ENCODE measurements at places on chromosomes 3 and 15.

- DNase-seq = no peak
Observed at GRCh38 chr3:149655826-149656574, 1.8 kb downstream of the WWTR1 start.

DNA sequence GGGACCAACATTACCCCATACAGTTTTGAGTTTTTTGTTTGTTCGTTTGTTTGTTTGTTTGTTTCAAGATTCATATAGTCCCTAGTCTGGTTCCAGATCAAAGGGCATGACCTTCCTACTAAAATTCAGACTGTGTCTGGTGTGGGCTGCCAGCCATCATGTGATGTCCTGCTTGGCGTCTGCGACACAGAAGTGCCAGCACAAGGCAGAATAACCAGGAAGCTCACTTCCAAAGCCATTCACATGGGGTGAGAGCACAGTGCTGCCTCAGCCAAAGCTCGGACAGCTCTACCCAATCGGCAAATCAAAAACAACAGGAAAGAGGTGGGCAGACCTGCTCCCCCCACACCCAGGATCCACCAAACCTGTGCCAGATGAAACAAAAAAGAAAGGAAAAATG, 142.6 kb upstream of the THBS1 start:
- DNase-seq = no peak

- no peak for DNase-seq
Observed at GRCh38 chr15:78085928-78086327, 6.4 kb upstream of the SH2D7 start.

DNA sequence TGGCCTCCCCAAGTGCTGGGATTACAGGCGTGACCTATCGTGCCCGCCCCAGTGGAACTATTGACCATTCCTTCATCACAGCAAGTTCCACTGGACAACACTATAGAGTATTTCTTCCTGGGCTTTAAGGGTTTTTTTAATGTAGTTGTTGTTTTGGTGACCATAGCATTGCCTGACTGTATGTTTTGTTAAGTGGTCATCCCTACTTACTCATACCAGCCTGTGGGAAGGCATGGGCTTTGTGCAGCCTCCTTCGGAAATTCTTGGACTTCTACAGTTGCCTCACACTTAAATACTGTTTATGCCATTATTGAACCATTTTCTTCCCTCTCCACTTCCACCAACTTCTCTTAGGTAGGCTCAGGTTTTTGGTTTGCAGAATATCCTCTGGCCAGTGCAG, 19.9 kb upstream of the ALPK3 start:
- DNase-seq = no peak

DNA sequence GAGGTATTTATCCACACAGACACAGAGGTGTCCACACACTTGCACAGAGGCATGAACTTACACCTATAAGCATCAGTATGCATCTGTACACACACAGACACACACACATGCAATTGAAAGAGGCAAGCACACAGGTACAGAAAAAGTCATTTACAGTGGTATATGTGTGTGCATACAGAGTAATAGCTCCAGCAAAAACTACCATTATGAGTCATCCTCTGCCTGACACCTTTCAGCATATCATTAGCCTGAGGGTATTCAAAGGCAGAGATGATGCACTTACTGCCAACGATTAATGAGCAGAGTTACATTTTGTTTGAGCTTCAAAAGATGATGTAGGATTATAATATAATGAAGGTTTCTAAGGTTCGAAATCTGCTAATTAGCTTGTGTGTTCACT, 100.3 kb upstream of the TPRG1 start:
- no peak for DNase-seq

- no peak for DNase-seq
Observed at GRCh38 chr3:10927551-10927950, 65.0 kb upstream of the SLC6A1 start.

DNA sequence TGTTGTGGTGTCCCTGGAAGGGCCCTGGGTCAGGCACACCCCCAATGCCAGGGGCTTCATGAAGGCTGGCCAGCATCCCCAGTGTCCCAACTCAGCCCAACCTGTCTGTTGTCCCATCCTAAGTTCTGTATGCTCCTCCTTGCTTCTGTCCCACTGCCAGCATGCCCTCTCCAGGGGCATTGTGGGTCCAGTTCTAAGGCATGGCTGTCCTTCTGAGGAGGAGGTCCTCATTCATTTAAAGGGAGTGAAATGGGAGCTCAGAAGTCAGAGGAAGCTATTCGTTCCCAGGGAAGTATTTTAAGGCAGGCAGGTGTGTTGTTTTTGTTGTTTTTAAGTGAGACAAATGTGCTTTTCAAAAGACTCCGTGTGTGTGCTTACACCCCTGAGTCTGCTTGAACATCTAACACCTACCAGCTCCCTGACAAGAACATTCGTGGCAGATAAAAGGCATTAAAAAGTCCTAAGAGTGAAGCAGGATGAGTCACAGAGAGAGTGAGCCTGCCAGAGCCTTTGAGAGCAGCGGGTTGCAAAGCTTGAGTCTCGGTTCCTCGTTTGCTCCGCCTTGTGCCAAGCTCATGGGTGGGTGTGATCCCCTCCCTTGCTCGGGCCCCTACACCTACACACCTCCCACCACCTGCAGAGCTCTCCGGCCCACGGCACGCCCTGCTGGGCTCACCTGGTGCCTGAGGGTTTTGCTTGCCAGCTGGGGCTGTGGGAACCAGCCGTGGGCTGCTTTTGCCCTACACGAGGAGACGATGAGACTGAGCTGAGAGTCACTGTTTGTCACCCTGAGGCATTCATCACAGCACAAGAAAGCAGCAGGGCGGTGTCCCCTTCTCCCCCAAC, 183.4 kb upstream of the TOPAZ1 start:
- DNase-seq = no peak

DNA sequence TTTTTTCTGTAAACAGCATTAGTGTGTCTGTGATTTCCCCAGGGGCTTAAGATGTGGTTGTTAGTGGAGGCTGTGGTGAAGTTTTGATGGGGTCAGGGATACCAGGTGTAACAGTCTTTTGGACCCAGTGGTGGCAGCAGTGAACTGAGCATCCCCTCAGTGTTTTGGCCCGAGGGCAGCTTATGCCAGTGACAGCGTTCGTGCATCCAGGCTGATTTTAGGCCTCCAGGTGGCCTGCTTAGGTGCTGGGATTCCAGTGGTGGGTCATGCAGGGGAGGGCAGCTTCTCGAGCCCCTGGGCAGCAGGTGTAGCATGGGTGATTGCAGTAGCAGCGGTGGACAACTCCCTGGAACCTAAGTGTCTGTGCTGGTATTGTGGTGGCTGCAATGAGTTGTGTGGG, 29.2 kb downstream of the STT3B start:
- DNase-seq = no peak

GRCh38 chr3:141649871-141650270, 88.2 kb upstream of the RNF7 start:
- DNase-seq = no peak

- DNase-seq = no peak
Observed at GRCh38 chr3:123386477-123387040, 62.3 kb downstream of the ADCY5 start.
